Activated naive CD8-positive, alpha-beta T cell treated with anti-CD3 and anti-CD28 coated beads for 36 hours (primary cell): ENCODE measurements at places on chromosomes 3 and 15. TPM values are rescaled to one million over a fixed set of nuclear protein-coding genes. Genes with fewer than 3 reads are reported as not detected.

GRCh38 chr3:143288944-143289343 is 169.4 kb downstream of the CHST2 start:
- no peak for DNase-seq
- no peak overlapping the region for H3K4me3 ChIP-seq
- H3K36me3 ChIP-seq: no peaks in the 10 kb centered on the region
- peaks cover 20% of the 10 kb centered on the region for H3K4me1 ChIP-seq

DNA sequence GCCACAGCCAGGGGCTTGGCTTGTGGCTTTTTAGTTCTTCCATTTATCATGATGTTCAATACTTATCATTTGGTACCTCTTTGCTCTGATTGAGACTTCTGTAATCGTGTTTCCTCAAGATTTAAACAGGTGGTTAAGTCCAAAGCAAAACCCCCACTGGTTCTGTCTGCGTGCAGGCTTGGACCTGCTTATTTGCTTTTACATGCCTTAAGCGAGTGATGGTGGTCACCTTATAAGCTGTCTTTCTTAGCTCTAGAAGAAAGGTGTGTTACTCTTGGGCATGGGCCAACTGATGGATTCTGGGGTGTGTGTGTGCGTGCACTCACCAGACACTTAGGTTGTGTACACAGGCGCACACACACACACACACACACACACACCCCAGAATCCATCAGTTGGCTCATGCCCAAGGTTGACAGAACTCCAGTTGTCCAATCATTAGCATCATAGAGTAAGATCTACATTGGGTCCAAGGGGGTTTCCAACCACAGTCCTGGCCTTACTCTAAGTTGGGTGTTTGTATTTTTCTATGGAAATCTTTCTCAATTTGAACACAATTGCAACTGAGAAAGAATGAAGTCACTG is 1.2 kb downstream of the MYZAP start:
- no peaks in the 10 kb centered on the region for H3K36me3 ChIP-seq
- peaks cover 42% of the 10 kb centered on the region for H3K27me3 ChIP-seq
- H3K4me3 ChIP-seq: peak overlapping the region; percentile 15
- H3K27ac ChIP-seq: no peak overlapping the region

DNA sequence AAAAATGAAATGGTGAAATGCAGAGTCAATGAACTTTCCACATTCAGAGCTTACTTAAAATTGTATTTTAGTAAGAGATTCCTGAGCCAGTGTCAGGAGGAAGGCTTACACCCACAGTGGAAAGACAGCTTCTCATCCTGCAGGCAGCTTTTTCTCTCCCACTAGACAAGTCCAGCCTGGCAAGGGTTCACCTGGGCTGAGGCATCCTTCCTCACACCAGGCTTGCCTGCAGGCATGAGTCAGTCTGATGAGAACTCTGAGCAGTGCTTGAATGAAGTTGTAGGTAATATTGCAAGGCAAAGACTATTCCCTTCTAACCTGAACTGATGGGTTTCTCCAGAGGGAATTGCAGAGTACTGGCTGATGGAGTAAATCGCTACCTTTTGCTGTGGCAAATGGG is 3.1 kb downstream of the CCR4 start:
- H3K4me3 ChIP-seq: no peak overlapping the region
- peaks cover 1% of the 10 kb centered on the region for H3K36me3 ChIP-seq
- H3K27me3 ChIP-seq: peaks cover 4% of the 10 kb centered on the region
- H3K4me1 ChIP-seq: peaks cover 18% of the 10 kb centered on the region

- no peak overlapping the region for H3K27ac ChIP-seq
- DNase-seq: no peak
- H3K4me1 ChIP-seq: no peaks in the 10 kb centered on the region
- H3K36me3 ChIP-seq: no peaks in the 10 kb centered on the region
- H3K4me3 ChIP-seq: no peak overlapping the region
- H3K27me3 ChIP-seq: peaks cover 7% of the 10 kb centered on the region
These were observed 181.4 kb downstream of the GREM1 start for GRCh38 chr15:32899126-32899596.

- no peak overlapping the region for H3K4me3 ChIP-seq
- DNase-seq: peak; percentile 15
- peak overlapping the region; percentile 46 for H3K27ac ChIP-seq
- H3K36me3 ChIP-seq: no peaks in the 10 kb centered on the region
These were observed 27.2 kb downstream of the IQSEC1 start for GRCh38 chr3:13045904-13046568.

GRCh38 chr15:82072926-82073537 is 27.2 kb upstream of the MEX3B start:
- no peaks in the 10 kb centered on the region for H3K4me1 ChIP-seq
- no peak overlapping the region for H3K27ac ChIP-seq
- no peak overlapping the region for H3K4me3 ChIP-seq

DNA sequence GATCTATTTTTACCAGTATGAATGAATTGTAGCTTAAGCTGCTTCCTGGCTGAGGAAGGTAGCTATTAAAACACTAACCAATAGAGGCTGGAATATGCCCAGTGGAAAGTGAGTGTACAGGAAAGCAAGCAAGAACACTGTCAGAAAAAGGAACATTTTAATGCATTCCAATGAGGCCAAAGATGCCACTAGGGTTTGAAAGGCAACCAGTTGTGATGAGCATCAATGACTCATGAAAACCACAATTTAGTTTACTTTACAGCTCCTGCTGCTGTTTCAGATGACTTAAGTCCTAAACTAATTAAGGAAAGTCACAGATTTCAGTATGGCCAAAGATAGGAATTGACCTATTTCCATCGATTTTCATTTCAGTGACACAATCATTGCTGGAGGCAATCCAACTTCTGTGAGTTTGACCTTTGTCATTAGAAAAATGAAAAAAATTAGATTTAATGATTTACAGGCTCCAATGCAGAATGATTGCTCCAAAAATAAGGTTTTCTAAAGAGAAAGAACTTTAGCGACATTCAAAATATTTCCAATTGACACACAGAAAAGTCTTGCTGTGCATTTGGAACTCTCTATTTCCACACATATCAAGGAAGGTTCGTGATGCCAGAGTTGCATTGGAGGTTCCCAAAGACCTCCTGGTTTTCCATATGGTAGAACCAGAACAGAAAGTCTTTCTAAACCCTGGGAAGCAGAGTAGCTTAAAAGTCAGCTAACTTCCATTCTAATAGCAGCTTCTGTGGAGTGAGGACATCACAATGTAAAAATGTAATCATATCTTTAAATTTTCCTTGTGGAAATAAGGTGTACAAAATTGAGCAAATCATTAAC is 103.0 kb downstream of the SUCNR1 start:
- no peaks in the 10 kb centered on the region for H3K36me3 ChIP-seq
- H3K4me3 ChIP-seq: no peak overlapping the region
- H3K27ac ChIP-seq: no peak overlapping the region
- DNase-seq: no peak
- H3K27me3 ChIP-seq: no peaks in the 10 kb centered on the region
- H3K4me1 ChIP-seq: peaks cover 3% of the 10 kb centered on the region

GOLGA8K gene
- 0.56 TPM for total RNA-seq

- H3K27me3 ChIP-seq: peaks cover 20% of the 10 kb centered on the region
- H3K4me1 ChIP-seq: no peaks in the 10 kb centered on the region
- no peak for DNase-seq
- no peaks in the 10 kb centered on the region for H3K36me3 ChIP-seq
- peak overlapping the region; percentile 20 for H3K4me3 ChIP-seq
- no peak overlapping the region for H3K27ac ChIP-seq
These were observed 672 bp upstream of the KY start for GRCh38 chr3:134651347-134652041.

CHAC1 gene
- 43.9 TPM for total RNA-seq

- H3K27me3 ChIP-seq: no peaks in the 10 kb centered on the region
- DNase-seq: no peak
- H3K27ac ChIP-seq: no peak overlapping the region
- H3K4me3 ChIP-seq: no peak overlapping the region
- no peaks in the 10 kb centered on the region for H3K4me1 ChIP-seq
These were observed 620.9 kb upstream of the UBE2E2 start for GRCh38 chr3:22582266-22582665.

FSD2 gene
- total RNA-seq: not detected

FETUB gene
- not detected for total RNA-seq

- H3K4me1 ChIP-seq: peaks cover 36% of the 10 kb centered on the region
- no peaks in the 10 kb centered on the region for H3K27me3 ChIP-seq
- DNase-seq: no peak
- H3K4me3 ChIP-seq: no peak overlapping the region
These were observed 65.4 kb downstream of the LIPC start for GRCh38 chr15:58497046-58497785.

- no peaks in the 10 kb centered on the region for H3K4me1 ChIP-seq
- peaks cover 4% of the 10 kb centered on the region for H3K27me3 ChIP-seq
- H3K27ac ChIP-seq: no peak overlapping the region
- no peak overlapping the region for H3K4me3 ChIP-seq
- H3K36me3 ChIP-seq: no peaks in the 10 kb centered on the region
These were observed 85.3 kb upstream of the CFAP20DC start for GRCh38 chr3:59135096-59135495.

LMAN1L gene
- total RNA-seq: 0.33 TPM

DNA sequence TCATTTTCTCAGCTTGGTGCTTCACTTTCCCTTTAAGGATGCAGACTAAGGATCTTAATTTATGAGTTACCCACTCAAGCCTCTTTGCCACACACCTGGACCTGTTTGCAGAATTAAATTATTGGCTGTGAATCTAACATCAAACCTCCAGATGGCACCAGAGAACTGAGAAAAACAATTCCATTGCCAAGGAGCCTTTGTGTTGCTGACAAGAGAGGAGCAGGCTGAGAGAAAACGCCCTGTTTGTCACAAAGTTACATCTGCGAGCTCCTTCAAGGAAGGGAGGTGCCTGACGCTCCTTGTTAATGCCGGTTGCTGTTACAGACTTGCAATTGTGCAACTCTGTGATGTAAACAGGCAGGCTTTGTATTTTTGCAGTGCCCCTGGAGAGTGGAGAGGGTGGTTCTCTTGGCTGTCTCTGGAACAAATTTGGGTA is 36.3 kb upstream of the TMC3 start:
- H3K27ac ChIP-seq: no peak overlapping the region
- no peak for DNase-seq
- H3K4me3 ChIP-seq: no peak overlapping the region
- peaks cover 10% of the 10 kb centered on the region for H3K4me1 ChIP-seq
- peaks cover 9% of the 10 kb centered on the region for H3K27me3 ChIP-seq
- no peaks in the 10 kb centered on the region for H3K36me3 ChIP-seq

GRCh38 chr3:25009665-25010064 is 418.4 kb upstream of the RARB start:
- H3K4me3 ChIP-seq: no peak overlapping the region
- DNase-seq: no peak
- H3K27me3 ChIP-seq: no peaks in the 10 kb centered on the region
- no peak overlapping the region for H3K27ac ChIP-seq

- no peak overlapping the region for H3K27ac ChIP-seq
- H3K27me3 ChIP-seq: no peaks in the 10 kb centered on the region
- peaks cover 16% of the 10 kb centered on the region for H3K36me3 ChIP-seq
- no peaks in the 10 kb centered on the region for H3K4me1 ChIP-seq
- DNase-seq: no peak
- no peak overlapping the region for H3K4me3 ChIP-seq
These were observed 261.7 kb downstream of the ULK4 start for GRCh38 chr3:41700155-41700554.

GRCh38 chr3:57382933-57383332 is 90.4 kb upstream of the ASB14 start:
- H3K4me1 ChIP-seq: peaks cover 4% of the 10 kb centered on the region
- no peak overlapping the region for H3K27ac ChIP-seq
- no peaks in the 10 kb centered on the region for H3K36me3 ChIP-seq
- no peak overlapping the region for H3K4me3 ChIP-seq
- no peak for DNase-seq
- H3K27me3 ChIP-seq: no peaks in the 10 kb centered on the region

ZNF501 gene
- 3.6 TPM for total RNA-seq

SMARCC1 gene
- 117 TPM for total RNA-seq

GRCh38 chr3:61861410-61861809 is 300.0 kb downstream of the PTPRG start:
- H3K4me3 ChIP-seq: no peak overlapping the region
- no peaks in the 10 kb centered on the region for H3K4me1 ChIP-seq
- no peaks in the 10 kb centered on the region for H3K36me3 ChIP-seq
- no peak overlapping the region for H3K27ac ChIP-seq
- no peak for DNase-seq

SYNPR gene
- not detected for total RNA-seq

DNA sequence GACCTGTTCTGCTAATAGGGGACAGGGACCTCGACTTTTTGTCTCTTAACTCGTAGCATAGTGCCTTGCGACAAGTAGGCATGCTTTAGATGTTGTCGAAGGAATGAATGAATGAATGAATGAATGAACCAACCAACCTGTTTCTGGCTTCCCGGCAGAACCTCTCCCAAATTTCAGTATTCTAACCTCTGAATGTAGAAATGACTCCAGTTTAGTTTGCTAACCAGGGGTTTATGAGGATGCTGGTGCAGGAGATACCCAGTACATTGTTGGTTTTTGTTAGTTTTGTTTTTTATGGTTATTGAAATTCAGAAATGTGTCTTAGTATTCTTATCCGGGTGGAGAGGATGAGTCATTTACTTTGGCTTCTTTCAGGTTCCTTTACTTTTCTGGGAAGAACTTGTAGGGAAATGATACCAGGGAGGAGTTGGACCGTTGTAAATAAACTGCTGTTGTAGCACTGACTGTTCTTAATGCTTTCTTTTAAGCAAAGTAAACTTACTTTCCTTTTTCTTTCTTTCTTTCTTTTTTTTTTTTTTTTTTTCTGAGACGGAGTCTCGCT is 29.6 kb upstream of the EHHADH start:
- peaks cover 14% of the 10 kb centered on the region for H3K4me1 ChIP-seq
- H3K36me3 ChIP-seq: peaks cover 8% of the 10 kb centered on the region
- H3K27me3 ChIP-seq: peaks cover 3% of the 10 kb centered on the region
- H3K27ac ChIP-seq: peak overlapping the region; percentile 86
- H3K4me3 ChIP-seq: peak overlapping the region; percentile 98

GRCh38 chr3:118806423-118806822 is 228.2 kb downstream of the IGSF11 start:
- no peaks in the 10 kb centered on the region for H3K36me3 ChIP-seq
- H3K27ac ChIP-seq: no peak overlapping the region
- DNase-seq: no peak
- no peaks in the 10 kb centered on the region for H3K4me1 ChIP-seq

- no peaks in the 10 kb centered on the region for H3K36me3 ChIP-seq
- no peak for DNase-seq
- H3K27ac ChIP-seq: no peak overlapping the region
These were observed 208.4 kb upstream of the NANOGP8 start for GRCh38 chr15:35293353-35294130.

- no peaks in the 10 kb centered on the region for H3K4me1 ChIP-seq
- peaks cover 5% of the 10 kb centered on the region for H3K36me3 ChIP-seq
- no peak overlapping the region for H3K27ac ChIP-seq
These were observed 78.0 kb downstream of the GMPS start for GRCh38 chr3:155948476-155948875.

GRCh38 chr15:58631319-58631718 is 118.2 kb downstream of the ADAM10 start:
- peaks cover 49% of the 10 kb centered on the region for H3K36me3 ChIP-seq
- DNase-seq: no peak
- H3K27me3 ChIP-seq: no peaks in the 10 kb centered on the region

- no peak overlapping the region for H3K4me3 ChIP-seq
- H3K27ac ChIP-seq: peak overlapping the region; percentile 65
- peaks cover 72% of the 10 kb centered on the region for H3K36me3 ChIP-seq
- no peak for DNase-seq
These were observed 11.0 kb downstream of the STARD5 start for GRCh38 chr15:81312790-81313543.
